ENCODE measurements at places on chromosomes 4 and X. TPM values are rescaled to one million over a fixed set of nuclear protein-coding genes. Genes with fewer than 3 reads are reported as not detected.

CXCL11 gene
- total RNA-seq = not detected

F11 gene
- 0.30 TPM for total RNA-seq

ARHGEF6 gene
- total RNA-seq = 54.9 TPM

NEXMIF gene
- 0.19 TPM for total RNA-seq

FGF5 gene
- total RNA-seq = 1.2 TPM

FGFBP2 gene
- 1.2 TPM for total RNA-seq

GPM6B gene
- total RNA-seq = 4.5 TPM

MAML3 gene
- total RNA-seq = 2.6 TPM

MTMR1 gene
- 18.6 TPM for total RNA-seq

IL3RA gene
- total RNA-seq = 6.9 TPM

ATP1B4 gene
- 1.8 TPM for total RNA-seq

SCML2 gene
- total RNA-seq = 1.1 TPM

SH3RF1 gene
- 8.8 TPM for total RNA-seq

CT45A6 gene
- total RNA-seq = not detected

GSX2 gene
- total RNA-seq = not detected

ERAS gene
- not detected for total RNA-seq

Data from left ventricle myocardium inferior (tissue), 1 donor.